ENCODE measurements at places on chromosomes 2 and 18.

DNA sequence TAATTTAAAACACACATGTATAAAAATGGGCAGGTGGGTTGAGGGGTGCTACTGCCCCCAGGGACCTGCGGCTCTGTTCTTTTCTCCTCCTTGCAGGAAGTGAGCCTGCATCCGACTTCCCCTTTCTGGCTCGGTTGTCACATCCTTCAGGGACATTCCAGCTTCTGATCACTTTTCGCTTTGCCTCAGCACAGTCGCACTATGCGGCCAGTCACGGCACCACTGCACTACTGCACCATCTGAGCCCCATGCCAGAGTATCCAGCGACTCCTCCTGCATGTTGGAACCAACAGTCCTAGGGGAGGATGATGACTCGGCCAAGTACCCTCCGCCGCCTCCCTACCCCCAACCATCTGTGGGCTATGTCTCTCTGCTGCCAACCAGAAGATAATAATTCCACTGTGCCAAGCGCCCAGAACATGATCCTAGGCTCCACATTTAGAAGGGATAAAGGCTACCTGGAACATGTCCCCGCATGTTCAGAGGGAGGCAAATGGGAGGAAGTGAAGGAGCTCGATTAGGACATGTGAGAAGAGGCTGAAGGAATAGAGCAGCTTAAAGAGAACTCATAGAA is 17.6 kb downstream of the CDC42EP3 start:
- DNase-seq: peak; percentile 34

DNA sequence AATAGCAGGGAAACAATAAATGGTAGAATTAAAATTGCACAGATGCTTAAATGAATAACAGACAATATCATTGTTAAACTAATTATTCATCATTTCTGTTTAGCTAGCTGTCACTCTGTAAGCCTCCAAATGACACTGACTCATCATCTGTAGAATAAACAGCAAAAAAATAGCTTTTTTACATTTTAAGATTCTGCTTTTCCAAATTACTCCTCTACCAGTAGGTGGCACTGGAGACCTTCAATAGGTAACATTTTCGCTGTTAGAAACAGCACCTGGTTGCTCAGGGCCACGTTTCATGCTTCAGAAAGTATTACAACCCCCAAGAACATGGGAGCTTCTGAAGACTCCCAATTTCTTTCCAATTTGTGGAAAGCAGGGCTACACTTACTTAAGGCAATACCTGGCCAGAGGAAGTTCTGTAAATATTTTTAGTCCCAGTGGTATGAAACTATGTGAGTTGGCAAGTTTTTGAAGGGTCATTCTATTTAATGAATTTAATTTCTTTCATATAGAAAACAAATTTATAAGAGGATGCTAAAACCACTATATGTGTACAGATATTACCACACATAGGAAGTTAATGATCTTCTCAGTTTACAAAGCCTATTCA is 45.4 kb downstream of the TTN start:
- no peak for DNase-seq

- no peak for DNase-seq
Measured at GRCh38 chr2:99677814-99678213, 188.0 kb upstream of the REV1 start.

- DNase-seq: no peak
Measured at GRCh38 chr2:36633470-36634092, 35.6 kb upstream of the FEZ2 start.

- no peak for DNase-seq
Measured at GRCh38 chr2:74927621-74928020, 30.8 kb upstream of the POLE4 start.

DNA sequence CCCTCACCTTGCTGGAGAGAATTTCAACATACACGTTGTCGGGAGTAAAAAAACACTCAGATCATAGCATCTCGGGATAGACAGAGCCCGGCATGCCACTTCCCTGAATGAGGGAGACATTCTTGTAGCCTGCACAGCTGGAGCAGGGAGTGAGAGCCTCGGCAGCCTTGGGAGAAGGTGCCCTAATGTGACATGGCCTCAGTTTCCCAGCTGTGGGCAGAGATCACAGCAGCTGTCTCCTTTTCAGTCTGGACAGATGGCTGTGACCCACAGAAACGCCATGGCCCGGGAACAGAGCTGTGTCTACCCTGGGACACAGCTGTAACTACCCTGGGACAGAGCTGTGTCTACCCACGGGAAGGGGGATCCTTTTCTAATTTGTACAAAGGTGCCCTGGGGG is 55.9 kb downstream of the HS1BP3 start:
- no peak for DNase-seq

DNA sequence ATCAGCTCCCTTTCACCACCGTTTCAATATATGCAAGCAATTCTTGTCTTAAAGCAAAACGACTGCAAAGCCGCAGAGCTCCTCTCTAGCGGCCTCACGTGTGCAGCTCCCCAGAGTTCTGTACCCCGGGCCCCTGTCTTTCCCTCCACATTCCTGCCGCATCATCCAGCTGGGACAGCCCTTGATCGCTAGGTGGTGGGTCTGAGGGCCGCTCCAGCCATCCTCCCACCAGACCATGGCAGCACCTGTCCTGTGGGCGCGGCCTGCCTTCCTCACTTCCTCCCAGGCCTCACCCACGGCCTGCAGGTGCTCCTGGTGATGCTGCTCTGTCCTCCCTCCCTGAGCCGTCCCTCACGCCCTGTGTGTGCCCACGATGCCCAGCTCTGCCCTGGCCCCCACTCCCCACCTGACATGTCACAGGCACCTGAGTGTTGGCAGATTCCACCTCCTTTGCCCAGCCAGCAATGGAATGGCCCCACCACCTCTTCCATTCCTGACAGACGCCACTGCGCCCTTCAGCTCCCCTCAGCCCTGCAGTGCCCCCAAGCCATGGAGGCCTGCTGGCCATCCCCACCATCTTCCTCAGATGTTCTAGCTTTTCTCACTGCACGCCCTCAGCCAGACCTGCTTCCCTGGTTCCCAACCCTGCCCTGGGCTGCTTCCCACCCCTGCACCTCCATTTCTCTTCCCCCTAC is 15.3 kb upstream of the ALLC start:
- DNase-seq: no peak

DNA sequence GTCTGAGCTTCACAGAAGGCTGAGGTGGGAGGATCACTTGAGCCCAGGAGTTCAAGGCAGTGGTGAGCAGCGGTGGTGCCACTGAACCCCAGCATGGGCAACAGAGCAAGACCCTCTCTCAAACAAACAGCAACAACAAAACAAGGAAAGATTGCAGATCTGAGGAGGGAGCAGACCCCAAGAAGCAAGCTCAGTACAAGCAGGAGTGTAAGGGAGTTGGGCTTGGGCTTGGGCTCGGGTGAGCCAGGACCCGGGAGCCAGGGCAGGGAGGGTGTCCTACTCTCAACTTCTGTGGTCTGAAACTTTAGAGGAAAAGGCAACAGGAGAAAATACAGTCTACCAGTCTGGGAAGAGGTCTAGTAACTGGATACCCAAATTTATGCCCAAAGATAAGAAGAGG is 92.0 kb upstream of the RAB12 start:
- DNase-seq: no peak

DNA sequence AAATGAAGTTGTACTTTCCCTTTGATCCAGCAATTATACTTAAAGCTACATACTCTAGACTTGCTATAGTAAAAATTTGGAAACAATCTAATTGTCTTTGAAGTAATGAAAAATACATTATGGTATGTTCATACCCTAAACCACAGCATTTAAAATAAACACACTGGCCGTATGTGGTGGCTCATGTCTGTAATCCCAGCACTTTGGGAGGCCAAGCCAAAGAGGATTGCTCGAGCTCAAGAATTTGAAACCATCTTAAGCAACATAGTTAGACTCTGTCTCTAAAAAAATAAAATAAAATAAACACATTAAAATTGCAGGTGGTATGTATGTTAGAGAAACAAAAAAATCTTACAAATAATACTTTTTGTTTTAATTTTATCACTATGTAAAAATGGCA is 208.1 kb upstream of the KLHL14 start:
- no peak for DNase-seq

GRCh38 chr2:94870440-94871225 is 597 bp upstream of the TEKT4 start:
- DNase-seq: no peak

GRCh38 chr18:27728659-27729058 is 448.3 kb downstream of the CDH2 start:
- no peak for DNase-seq

DNA sequence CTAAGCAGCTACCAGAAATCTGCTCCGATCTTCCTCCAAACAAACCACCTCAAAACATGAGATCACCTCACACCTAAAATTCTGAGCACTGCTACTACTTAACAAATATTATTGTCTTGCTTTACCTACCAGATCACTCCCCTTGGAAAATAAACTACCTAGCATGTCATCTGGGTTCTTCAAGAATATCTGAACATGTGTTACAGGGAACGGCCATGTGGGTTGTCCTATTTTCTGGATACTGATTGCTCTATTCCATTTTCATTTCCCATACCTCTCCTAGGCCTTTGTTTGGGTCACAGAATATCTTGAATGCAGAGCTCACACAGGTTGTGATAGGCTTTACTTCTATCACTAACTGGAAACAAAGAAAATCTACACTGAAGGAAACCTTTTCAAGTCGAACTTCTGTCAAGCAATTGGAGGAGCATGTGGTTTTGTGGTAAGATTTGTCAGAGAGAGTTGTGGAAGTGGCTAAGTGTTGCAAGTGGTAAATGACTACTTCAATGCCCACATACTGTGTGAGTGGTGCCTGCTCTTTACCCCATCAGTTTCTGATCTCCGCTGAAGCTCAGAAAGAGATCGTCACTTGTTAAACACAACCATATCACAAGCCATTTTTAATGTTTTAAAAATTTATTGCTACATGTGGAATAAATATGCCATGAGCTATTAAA is 739.1 kb upstream of the ZEB2 start:
- DNase-seq: no peak

DNA sequence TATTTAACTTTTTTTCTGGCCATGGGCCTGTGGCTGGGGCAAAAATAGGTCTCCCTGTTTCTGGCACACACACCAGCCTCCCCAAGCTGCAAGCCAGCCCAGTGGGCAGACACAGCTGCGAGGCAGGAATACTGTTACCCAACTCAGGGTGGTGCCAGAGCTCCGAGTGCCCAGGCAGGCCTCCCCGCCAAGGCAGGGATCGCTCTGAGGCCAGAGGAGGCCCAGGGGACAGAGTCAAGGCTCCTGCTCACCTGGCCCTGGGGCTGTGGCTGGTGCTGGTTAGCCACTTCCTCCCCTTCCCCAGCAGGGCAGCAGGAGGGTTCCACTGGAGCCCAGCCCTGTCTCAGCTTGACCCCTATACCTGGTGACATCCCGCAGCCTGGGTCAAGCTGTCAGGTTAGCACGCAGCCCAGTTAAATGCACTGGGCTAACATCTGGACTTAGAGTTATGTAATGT is 67.1 kb upstream of the EPAS1 start:
- DNase-seq: peak; percentile 15

DNA sequence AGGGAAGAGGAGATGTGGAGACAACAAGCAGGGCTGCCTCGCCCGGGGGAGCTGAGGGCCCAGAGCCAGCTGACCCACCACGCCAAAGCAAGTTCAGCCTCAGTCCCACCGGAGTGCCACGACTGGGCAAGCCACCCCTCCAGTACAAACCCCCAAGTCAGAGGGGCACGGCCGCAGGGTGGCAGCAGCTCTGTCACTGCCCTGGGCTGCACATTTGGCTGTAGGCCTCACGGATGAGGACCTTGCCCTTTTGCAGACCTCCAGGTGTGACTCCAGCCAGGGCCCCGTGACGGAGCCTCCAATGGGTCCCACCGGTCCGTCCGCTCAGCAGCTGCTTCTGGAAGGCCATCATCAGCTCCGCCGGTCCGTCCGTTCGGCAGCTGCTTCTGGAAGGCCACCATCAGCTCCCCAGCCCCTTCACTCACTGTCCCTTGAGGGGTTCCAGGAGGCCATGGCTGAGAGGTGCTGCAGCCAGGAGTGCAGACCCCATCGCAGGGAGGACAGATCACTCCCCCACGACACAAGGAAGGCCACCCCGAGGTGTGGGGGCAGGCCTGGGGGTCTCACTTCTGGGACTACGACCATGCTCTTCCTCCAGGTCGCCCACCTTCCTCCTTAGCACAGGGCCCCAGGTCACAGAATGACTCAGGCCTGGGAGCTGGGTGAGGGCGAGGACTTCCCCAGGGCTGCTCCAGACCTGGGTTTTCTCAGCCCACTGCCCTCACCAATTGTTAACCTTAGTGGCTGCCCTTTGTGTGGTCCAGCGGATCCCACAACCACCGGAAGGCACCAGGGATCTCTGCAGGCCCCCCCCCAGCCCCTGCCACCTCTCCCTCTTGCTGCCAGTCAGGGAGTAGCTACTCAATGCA is 24.6 kb upstream of the STK25 start:
- no peak for DNase-seq

DNA sequence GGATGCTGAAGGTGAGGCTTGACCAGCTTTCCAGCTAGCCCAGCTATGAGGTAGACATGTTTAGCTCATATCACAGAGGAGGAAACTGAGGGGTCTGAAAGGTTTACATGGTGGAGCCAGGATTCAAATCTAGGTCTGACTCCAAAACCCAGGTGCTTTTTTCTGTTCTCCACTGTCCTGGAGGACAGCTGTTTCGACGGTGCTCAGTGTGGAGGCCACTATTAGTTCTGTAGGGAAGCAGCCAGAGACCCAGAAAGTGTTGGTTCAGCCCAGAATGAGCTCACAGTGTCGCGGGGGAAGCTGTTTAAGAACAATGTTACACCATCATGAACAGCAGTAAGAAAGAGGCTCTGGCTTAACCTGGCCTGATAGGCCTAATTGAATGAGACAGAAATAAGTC is 11.1 kb downstream of the PROC start:
- DNase-seq: no peak

DNA sequence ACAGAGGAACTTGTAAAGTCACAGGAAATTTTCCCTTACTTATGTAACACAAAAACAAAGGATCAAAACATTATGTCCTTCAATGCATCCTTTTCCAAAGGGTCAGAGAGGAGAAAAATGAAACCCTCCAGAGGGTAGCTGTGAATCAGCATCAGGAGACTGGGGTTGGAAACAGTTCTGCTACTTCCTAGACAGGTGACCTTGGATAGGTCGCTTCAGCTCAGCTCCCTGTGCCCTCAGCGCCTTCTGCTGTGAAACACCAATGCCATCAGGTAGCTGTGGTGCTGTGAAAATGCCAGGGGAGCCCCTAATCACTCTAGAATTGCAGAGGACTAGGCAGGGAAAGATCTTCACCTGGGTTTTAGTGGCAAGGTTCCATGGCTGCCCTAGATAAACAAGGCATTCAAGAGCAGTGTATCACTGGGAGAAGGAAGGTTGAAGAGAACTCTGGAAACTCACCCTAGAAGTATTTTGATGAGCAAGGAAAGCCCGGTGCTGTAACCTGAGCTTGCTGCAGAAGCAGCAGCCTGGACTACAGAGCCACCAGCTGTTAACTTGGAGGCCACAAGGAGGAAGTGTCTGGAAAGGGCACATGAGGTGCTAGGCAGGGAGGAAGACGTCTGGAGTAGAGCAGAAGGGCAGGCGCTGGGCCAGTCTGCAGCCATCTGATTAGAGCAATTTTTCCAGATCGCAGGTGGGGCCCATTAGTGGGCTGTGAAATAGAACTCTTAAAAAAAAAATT is 100.7 kb upstream of the MCFD2 start:
- no peak for DNase-seq

GRCh38 chr2:9355716-9356115 is 67.6 kb downstream of the ITGB1BP1 start:
- DNase-seq: no peak

- no peak for DNase-seq
Measured at GRCh38 chr2:33369191-33369590, 107.3 kb upstream of the RASGRP3 start.
